ENCODE measurements at places on chromosomes 6 and 20.

- DNase-seq = no peak
These were observed 13.3 kb upstream of the CTAGE9 start for GRCh38 chr6:131724114-131724513.

DNA sequence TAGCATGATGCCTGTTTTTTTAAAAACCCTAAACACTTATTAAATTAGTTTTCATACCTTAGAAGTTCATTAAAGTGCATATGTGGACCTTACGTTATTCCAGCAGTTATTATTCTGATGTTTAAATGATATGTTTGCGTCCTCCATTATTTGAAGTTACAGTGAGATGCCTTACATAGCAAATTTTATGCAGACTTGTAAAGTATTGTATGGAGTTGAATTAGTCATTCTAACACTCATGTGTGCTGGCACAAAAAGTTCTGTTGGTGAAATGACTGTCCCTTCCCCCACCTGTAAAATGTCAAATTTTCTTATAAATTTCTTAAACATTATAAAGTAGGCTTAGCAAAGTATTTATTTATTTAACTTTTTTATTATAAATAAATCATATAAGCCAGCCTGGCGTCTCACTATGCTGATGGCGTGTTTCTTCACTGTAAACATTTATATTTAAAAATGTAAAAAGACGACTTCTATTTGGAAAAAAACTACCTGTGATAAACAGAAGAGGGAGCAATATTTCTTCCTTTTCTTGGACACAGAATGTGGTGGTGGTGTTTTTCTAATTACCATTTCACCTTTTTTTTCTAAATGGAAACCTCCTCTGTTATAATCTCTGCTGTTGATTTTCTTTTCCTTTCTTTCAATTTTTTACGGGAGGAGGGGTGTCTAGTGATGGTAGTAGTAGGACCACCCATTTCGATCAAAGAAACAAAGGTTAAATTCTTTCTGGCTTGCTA, 155.4 kb downstream of the RFPL4B start:
- no peak for DNase-seq

GRCh38 chr20:32368925-32369324, 10.8 kb downstream of the ASXL1 start:
- no peak for DNase-seq

- no peak for DNase-seq
These were observed 125.0 kb upstream of the GRIK2 start for GRCh38 chr6:101268541-101268940.

GRCh38 chr6:36999061-36999750, 6.2 kb upstream of the FGD2 start:
- peak; percentile 46 for DNase-seq

DNA sequence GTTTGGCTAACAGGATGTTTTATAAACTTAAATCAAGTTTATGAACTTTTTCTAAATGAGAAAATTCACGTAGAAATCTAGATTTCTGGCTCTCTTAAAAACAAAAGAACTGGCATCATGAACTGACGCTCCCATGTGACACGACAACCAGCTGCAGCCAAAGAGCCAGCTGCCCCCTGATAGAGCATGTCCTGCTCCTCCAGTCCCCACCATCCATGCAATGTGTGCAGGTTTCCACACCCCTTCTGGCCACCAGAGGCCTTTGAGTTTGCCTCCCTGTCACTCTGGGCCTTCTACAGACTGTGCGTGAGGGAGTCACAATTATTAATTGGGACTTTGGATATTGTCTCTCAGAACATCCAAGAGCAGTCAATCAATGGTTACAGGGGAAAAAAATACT, 1.6 kb upstream of the GPLD1 start:
- DNase-seq = no peak

Data from C1 segment of cervical spinal cord (tissue), 14 donors.